ENCODE measurements at places on chromosomes 3 and 15.

GRCh38 chr3:67459796-67460195 is 194.6 kb downstream of the SUCLG2 start:
- no peak for DNase-seq

DNA sequence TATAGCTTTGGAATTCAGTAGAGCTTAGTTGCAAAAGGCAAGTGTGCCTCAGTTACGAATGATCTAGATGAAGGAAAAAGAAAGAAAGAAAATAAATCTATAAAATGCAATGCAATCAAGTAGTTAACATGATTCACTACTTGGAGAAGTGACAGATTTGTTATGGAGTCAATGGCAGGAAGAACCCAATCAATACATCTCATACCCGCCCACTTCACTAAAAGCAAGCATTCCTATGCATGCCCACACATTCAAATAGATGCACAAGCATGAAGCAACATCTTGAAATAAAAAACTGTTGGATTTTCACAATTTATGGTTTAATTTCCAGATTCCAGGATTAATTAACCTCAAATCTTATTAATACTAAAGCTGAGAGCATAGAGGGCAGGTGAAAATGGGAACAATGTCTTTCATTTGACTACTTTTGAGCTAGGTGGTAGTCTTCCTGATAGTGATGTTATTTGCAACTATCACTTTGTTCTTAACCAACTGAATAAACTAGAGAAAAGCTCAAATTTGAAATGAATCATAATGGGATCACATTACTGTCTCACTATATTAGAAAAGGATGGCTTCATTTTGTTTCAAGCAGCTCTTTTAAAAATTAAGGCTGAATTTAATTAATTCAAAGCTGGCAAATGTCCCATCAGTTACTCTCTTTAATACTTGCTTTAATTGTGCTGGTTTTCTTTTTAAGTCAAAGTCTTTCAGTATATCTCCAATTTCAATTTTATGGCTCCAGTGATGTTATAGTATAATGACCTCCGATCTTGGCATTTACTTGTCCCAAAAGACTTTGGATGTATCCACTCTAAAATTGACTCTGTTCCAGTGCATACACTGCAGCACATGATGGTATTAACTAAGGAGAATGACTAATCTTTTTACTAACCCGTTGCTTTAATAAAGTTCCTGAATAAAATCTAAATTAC is 46.7 kb upstream of the CCDC50 start:
- no peak for DNase-seq

DNA sequence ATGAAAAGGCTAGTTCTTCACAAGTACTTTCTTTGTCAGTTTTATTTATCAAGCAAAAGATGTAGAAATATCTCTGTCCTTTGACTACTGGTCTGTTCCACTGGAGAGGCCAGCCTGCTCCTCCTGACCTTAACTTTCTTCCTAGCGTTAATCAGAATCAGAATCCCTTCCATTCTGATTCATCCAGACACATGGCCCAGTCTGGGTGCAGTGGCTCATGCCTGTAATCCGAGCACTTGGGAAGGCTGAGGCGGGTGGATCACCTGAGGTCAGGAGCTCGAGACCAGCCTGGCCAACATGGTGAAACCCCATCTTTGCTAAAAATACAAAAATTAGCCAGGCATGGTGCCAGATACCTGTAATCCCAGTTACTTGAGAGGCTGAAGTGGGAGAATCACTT is 32.0 kb upstream of the MANF start:
- no peak for DNase-seq

DNA sequence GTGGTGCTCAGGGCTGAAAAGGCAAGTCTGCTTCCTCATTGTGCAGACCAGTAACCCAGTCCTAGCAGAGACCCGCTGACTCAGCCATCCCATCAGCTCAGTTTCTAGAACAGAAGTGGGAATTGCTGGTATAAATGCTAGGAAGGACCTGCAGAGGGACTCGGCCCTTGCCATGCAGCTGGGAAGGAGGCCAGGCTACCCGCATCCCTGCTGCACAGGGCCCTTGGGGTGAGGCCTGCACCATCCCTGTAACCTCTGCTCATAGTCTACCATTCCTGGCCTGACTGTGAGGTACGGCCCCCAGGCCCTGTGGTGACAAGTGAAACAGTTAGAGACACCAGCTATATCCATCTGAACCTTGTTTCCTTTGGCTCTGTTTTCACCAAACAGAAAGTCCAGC is 23.5 kb downstream of the RAB6B start:
- no peak for DNase-seq

DNA sequence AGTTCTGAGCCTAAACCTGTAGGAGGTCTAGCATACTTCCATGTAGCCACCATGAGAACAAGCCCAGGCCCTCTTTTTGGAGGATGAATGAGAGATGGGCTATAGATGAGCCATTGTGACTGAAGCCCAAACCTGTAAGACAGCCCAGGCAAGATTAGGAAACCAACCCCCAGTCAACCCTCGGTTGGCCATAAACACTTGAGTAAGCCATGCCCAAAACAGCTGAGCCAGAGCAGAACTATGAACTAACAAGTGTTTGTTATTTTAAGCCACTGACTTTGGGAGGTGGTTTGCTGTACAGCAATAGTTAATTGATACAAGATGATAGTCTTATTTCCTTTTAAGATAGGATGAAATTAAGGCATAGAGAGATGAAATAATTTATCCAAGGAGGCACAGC is 12.4 kb upstream of the CPNE4 start:
- DNase-seq = no peak

DNA sequence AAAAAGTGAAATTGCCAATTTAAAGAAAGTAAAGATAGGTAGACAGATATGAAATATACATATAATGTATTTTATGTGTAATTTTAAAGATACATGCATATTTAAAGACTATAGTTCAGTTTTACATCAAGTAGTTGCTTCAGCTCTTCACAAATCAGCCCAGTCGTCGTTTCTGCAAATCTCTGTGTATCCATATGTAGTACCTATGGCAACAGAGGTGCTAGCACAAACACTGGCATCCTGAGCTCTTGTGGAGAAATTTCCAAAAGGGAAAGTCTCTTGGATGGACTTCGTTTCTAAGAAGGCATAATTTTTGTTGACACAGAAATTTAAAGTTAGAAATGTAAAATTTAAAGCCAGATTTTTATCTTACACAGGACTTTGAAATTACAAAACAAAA is 1284.7 kb downstream of the ROBO1 start:
- no peak for DNase-seq

DNA sequence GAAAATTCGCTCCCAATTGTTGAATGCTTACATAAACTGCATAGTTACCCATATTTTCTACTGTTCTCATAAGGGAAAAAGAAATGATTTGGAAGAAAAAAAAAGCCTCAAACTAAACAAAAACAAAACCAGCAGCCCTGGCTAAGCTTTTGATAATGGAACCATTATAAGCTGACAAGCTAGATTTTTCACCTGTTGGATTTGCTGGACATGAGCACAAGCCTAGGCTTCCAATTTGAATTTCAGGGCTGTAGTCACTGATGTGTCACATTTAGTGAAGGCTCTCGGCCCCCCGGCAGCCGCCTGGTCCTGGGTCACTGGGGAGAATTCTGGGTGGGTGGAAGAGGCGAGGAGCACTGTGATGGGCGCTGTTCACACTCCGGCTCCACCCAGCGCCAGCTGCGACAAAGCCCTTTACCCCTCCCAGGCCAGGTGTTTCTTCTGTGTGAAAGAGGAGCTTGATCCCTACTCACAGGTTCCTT is 4.6 kb downstream of the FBXL22 start:
- DNase-seq = no peak

GRCh38 chr3:185939721-185940120 is 1.9 kb upstream of the TRA2B start:
- no peak for DNase-seq

DNA sequence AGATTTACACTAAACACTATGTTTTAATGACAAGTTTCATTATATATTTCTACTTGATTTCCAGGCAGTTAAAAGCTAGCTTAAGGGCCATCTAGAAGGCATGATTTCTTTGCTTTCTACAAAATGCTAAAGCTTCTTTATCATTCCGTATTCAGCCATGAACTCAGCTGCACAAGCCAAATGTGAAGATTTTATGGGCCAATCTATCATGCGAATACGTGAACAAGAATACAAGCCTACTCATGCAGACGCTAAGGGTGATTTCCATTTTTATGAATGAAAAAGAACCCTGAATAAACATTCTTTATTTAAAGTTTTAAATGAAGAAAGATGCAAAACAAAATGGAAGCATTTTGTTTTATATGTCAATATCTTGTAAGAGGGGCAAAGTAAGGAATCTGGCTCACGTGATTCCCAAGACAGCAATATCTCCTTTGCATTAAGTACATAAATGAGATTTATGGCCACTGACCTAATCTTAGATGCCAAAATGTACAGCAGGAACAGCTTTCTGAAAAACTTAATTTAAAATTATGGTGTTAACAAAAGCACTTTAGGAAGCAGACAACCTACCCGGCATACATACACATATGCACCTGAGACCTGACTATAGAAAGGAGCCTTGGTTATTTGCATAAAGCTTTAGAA is 215.8 kb downstream of the DPH6 start:
- no peak for DNase-seq

DNA sequence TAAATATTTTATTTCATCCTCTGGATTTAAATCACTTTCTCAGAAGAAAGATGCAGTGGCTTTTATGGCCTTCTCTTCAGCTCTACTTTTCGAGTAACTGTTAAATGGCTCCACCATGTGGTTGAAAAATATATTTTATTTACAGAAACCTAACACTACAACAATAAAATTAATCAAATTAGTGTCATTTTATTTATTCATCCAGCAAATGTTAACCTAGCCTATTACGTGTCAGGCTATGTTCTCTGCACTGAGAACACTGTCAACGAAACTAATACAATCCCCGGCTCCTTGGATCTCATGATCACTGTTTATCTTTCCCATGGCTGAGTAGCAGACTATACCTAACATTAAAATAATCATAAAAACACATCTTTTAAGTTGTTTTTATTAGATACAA is 148.0 kb upstream of the OSTN start:
- no peak for DNase-seq

DNA sequence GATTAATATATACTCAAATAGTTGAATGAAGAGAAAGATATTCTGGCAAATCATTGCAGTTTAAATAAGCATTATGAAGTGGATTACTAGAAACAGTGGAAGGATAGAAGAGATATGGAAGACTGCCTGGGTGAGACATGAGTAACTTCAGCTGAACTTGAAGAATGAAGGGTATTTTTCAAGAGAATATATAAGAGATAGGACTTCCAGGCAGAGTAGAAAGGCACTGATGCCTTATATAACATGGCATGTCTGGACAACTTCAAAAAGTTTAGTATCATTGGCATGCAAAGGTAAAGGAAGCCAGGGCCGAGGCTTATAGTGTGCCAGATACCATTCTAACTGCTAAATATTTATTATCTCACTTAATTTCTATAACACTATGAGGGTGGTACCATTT is 126.5 kb upstream of the SLC7A14 start:
- DNase-seq = no peak

DNA sequence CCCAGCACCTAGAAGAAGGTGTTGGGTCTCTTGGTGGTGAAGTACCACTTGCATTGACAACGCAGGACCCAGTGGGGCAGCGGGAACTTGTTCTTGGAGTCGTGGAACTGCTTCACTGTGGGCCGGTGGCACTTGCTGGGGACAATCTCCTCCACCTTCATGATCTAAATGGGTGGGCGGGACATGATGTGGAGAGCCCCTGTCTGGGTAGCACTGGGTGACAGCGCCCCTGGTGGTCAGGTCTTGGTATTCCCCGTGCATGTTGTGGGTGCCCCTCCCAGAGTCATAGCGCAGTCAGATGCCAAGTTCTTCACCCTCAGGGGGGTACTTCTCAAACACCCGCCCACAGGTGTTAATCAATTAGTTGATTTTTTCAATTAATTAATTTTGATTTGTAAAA is 60.2 kb downstream of the AGBL1 start:
- DNase-seq = no peak
